ENCODE measurements at places on chromosomes 5 and 9. TPM values are rescaled to one million over a fixed set of nuclear protein-coding genes. Genes with fewer than 3 reads are reported as not detected.

Gene POLR3G
- total RNA-seq = 4.4 TPM

Gene IL9
- not detected for total RNA-seq

Gene LRRTM2
- total RNA-seq = not detected

Gene PGGT1B
- 30.9 TPM for total RNA-seq

Gene LRRC19
- not detected for total RNA-seq

Gene CARTPT
- not detected for total RNA-seq

- no peak overlapping the region for H3K4me3 ChIP-seq
- DNase-seq = no peak
Measured at GRCh38 chr9:21564175-21564574, 82.1 kb upstream of the IFNE start.

- H3K4me3 ChIP-seq = no peak overlapping the region
- H3K36me3 ChIP-seq = no peaks in the 10 kb centered on the region
- no peak for DNase-seq
- no peak overlapping the region for H3K27ac ChIP-seq
Measured at GRCh38 chr9:109799792-109800191, 19.8 kb downstream of the PALM2AKAP2 start.

GRCh38 chr9:99819856-99820684, 1.6 kb upstream of the NR4A3 start:
- H3K27ac ChIP-seq = peak overlapping the region; percentile 68
- H3K27me3 ChIP-seq = peaks cover 20% of the 10 kb centered on the region
- no peaks in the 10 kb centered on the region for H3K36me3 ChIP-seq

DNA sequence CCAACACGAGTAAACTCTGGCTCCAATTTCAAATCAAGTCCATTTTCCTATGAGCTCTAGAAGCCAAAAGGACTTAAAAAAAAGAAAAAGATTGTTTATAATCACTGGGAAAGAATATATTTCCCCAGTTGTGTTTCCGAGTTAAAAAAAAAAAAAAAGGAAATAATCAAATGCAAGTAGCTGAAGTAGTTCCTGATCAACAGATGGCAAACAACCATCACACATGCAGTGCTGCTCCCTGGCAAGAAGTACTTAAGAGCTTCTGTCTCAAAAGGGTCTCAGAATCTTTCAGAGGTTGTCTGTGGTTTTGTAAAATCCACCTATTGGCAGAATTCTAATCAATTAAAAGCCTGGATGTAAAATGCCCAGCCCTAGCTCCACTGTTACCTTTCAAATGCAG, 387.9 kb downstream of the RAB3C start:
- H3K27me3 ChIP-seq = no peaks in the 10 kb centered on the region
- H3K4me1 ChIP-seq = no peaks in the 10 kb centered on the region
- no peak overlapping the region for H3K27ac ChIP-seq

- peak within 1 kb of the TSS; percentile 98 for H3K4me3 ChIP-seq
- no peaks in the 10 kb centered on the region for H3K27me3 ChIP-seq
- peaks cover 14% of the 10 kb centered on the region for H3K4me1 ChIP-seq
- H3K27ac ChIP-seq = peak within 1 kb of the TSS; percentile 98
- DNase-seq = peak; percentile 97
- H3K36me3 ChIP-seq = peaks cover 1% of the 10 kb centered on the region
Measured at GRCh38 chr5:91383027-91383955, at the start of gene ARRDC3. TSS of gene ARRDC3 (minus strand) at chr5:91383317. CDS start at chr5:91383092, 225 bp downstream.

- peaks cover 36% of the 10 kb centered on the region for H3K4me1 ChIP-seq
- DNase-seq = no peak
- H3K4me3 ChIP-seq = peak overlapping the region; percentile 95
- H3K27ac ChIP-seq = no peak overlapping the region
- no peaks in the 10 kb centered on the region for H3K27me3 ChIP-seq
Measured at GRCh38 chr5:179621551-179622214, 1.8 kb downstream of the HNRNPH1 start.

DNA sequence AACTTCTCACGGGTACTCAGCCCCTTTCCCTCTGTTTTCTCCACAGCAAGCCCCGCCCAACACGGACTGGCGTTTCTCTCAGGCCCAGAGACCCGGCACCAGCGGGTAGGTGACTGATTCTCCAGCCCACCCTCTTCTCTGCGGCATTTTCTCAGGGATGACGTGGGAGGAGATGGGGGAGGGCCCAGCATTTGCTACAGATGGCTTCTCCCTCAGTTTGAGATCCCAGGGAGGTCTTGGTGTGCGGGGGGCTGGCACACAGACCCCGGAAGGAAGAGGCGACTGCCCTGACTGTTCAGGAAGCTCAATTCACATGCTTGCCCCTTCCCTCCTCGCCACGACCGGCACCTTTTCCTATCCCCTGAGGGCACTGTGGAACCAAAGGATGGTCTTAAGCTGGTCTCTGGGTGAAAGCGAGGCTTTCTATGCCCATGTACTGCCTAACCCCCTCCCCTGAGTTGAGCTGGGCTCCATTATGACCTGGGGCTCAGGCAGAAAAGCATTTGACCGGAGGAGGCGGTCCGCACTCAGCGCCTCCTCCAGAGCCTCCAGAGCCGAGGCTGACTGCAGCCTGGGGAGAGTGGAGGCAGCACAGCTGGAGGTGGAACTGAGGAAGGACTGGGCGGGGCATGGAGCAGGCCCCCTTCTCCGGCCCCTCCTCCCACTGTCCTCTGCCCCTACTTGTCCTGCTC, 6.0 kb downstream of the PCDHGC5 start:
- no peaks in the 10 kb centered on the region for H3K4me1 ChIP-seq
- H3K4me3 ChIP-seq = no peak overlapping the region
- peaks cover 32% of the 10 kb centered on the region for H3K27me3 ChIP-seq

DNA sequence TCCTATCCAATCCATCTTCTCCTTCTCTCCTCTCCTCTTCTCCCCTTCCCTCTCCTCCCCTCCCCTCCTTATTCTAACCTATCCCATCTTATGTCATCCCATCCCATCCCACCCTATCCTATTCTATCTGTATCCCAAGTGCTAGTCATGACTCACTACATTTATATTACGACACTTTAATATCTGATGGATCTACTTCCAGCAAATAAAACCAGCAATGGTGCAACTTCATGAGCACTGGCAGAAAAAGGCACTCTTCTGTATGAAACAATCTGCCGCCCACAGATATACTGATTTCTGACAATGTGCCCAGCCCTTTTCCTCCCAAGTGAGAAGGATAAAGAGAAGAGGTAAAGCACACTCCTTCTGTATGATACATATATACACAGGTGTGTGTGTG, 86.6 kb upstream of the ANKH start:
- H3K36me3 ChIP-seq = no peaks in the 10 kb centered on the region
- peaks cover 4% of the 10 kb centered on the region for H3K27me3 ChIP-seq
- H3K4me3 ChIP-seq = no peak overlapping the region
- no peak overlapping the region for H3K27ac ChIP-seq
- DNase-seq = no peak
- H3K4me1 ChIP-seq = peaks cover 8% of the 10 kb centered on the region

DNA sequence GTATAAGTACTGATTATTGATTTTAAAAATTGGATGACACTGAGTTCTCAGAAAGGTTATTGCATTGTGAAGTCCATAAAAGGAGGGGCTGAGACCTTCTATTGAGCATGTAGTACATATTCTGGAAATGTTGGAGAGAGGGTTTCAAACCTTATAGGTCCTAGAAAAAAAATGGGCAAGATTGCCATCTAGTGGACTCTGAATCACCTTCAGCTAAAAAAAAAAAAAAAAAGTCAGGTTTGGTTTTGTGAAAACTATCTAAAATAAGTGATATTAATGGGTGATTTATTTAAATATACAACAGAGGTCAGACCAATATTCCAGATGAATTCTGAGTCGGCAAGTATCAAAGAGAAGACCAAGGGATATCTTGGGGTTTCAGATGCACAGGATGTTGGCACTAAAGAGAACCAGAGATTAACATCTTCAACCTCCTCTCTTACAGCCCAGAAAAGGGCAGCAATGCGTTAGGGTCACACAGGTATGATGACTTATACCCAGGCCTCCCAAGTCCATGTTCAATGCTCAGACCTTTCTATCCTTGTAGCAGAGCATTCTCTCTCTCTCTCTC, 109.8 kb upstream of the NMUR2 start:
- DNase-seq = no peak
- H3K4me3 ChIP-seq = no peak overlapping the region
- no peaks in the 10 kb centered on the region for H3K27me3 ChIP-seq
- no peaks in the 10 kb centered on the region for H3K4me1 ChIP-seq

DNA sequence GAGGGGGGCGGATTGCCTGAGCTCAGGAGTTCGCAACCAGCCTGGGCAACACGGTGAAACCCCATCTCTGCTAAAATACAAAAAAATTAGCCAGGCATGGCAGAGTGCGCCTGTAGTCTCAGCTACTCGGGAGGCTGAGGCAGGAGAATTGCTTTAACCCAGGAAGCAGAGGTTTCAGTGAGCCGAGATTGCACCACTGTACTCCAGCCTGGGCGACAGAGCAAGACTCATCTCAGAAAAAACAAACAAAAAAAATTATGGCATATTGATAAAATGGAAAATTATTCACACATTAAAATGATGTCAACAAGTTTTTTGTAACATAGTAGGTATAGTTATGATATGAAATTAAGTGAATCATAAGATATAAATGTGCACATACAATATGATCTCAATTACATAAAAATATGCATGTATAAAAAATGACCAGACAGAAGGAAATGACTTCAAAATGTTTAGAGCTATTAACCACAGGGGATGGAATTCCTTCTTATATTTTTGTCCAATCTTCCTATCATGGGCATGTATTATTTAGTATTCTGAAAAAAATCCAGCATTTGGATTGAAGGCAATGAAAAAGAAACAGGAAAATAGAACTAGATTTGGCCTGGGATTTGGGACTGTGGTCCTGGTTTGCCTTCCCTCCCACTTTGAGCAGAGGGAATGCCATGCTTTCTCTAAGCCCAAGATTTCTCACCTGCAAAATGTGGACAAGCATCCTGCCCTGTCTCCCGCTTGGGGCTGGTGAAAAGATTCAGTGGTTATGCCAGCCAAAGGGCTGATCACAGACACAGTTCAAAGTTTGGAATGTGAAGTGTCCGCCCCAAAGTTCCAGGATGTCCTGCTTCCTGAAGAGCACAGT, 19.5 kb downstream of the SPAAR start:
- H3K4me3 ChIP-seq = no peak overlapping the region
- H3K27ac ChIP-seq = no peak overlapping the region
- no peaks in the 10 kb centered on the region for H3K27me3 ChIP-seq
- peaks cover 21% of the 10 kb centered on the region for H3K4me1 ChIP-seq
- DNase-seq = no peak

DNA sequence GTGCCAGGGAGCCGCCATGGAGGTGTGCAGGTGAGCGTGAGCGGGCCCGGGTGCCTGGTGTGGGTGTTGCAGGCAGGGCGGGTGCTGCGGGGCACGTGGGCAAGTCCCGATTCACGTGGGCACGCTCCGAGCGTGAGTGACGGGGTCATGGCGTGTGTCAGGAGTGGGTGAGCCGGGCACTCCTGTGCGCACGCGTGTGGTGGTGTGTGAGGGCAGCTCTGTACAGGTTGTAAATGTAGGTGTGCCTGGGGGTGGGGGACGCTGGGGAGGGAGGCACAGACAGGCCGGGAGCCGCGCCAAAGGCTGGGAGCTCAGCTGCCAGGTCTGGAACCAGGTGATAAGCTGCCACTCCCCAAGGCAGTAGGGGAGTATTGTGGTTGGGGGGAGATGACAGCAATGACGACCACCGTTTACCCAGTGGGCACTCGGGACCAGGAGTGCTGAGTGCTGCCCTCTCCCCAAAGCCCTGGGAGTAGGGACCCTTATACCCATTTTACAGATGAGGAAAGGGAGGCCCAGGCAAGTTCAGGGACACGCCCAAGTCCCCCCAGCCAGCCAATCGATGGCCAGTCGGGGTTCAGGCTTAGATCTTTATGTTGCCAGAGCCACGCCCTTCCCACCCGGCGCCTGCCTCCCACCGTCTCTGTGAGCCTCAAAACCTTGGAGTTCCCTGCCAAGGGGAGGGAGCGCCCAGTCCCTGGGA, 9.6 kb downstream of the NCS1 start:
- no peak overlapping the region for H3K4me3 ChIP-seq
- no peak overlapping the region for H3K27ac ChIP-seq
- no peaks in the 10 kb centered on the region for H3K36me3 ChIP-seq
- H3K27me3 ChIP-seq = no peaks in the 10 kb centered on the region

- H3K36me3 ChIP-seq = peaks cover 12% of the 10 kb centered on the region
- no peak overlapping the region for H3K27ac ChIP-seq
- H3K4me3 ChIP-seq = no peak overlapping the region
- no peaks in the 10 kb centered on the region for H3K4me1 ChIP-seq
Measured at GRCh38 chr9:95116002-95116807, 201.3 kb downstream of the FANCC start.

Measured in PC-9 (cell line).